ENCODE measurements at places on chromosomes 12 and 14.

GRCh38 chr14:23555533-23555881 lies 564 bp upstream of the THTPA start:
- no peak for DNase-seq

GRCh38 chr12:9118158-9118557 lies 2.4 kb upstream of the A2M start:
- no peak for DNase-seq

DNA sequence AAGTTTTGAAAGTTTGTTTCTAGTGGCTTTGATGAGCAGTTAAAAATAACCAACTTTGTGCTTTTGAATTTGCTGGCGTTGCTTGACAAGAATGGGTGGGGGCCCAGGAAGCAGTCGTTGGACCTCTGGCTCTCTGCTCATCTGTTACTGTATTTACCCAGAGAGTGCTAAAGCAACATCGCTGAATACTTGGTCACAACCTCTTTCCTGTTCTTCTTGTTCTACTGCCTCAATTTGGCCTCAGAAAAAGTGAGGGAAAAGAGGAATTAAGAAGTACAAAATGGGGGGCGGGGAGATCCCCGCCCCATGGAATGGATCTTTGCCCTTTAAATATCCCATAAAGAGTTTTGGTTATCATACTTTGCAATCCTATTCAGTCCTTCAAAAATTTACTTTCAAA lies 221.5 kb upstream of the G2E3 start:
- DNase-seq = no peak

DNA sequence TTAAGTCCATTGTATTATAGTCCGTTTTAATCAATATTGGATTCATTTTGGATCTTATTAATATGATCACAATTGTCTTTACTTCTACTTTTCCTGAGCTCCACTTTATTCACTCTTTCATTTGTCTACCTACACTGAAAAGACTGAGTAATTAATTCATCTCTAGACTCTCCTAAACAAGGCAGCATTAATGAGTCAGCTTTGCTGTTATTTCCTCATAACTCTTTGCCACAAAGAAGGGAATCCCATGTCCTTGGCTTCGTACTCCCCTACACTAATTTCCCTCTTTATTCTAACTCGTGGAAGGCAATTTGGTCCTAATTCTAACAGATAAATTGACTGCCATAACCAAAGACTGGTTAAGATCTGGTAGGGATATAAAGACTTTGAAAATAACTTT lies 91.9 kb downstream of the ARMH4 start:
- DNase-seq = no peak

DNA sequence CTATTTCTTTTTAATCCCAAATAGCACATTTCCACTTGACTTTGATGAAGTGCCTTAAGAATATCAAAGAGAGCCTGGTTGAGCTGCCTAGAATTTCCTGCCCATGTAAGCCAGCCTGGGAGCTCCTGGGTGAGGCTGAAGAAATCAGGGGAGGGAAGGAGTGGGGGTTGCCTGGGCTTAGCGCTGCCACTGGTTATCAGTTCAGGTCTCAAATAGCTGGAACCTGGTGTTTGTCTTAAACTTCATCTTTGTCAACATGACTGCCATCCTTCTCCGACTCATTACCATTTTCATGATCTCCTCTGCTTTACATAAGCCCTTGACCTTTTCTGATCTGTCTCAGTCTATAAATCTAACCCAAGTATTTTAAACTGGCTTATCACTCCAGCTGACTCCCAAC lies 151.5 kb downstream of the TTC8 start:
- DNase-seq = no peak

GRCh38 chr12:57983146-57983857 lies 41.9 kb downstream of the ATP23 start:
- DNase-seq = no peak

GRCh38 chr12:7970475-7971252 lies 34.7 kb upstream of the SLC2A3 start:
- DNase-seq = peak; percentile 92

DNA sequence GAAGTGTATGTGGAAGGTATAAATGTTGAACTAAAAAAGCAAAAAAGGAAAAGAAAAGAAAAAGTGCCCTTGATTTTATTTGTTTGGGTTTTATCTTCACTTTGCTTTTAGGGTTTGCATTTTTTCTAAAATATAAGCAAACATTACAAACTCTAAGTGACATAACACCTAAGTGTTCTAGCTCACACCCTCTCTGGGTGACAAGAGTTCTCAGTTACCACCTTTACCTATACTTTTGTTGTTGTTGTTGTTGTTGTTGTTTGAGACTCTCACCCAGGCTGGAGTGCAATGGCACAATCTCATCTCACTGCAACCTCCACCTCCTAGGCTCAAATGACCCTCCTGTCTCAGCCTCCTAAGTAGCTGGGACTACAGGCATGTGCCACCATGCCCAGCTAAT lies 13.0 kb downstream of the KLRG1 start:
- no peak for DNase-seq

- DNase-seq = no peak
Observed at GRCh38 chr12:54351341-54351740, 12.9 kb downstream of the GPR84 start.

GRCh38 chr14:101132051-101132571 lies 228.6 kb upstream of the RTL1 start:
- no peak for DNase-seq

DNA sequence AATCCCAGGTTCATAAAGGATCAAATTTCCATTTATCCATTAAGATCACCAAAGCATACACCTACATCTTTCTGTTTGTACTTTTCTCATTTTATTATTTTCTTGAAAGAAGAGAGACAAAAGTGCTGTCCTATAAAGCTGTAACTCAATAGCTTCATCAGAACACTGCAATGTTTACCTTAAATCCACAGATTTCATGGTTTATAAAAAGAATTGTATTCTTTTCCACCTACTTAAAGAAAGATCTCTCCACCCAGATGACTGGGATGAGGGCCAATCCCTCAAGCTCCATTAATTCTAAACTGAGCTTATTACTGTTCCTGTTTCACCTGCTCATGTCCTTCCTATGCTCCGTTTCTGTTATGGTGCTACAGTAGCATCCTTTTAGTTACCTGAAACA lies 470.6 kb downstream of the BCAT1 start:
- DNase-seq = no peak

DNA sequence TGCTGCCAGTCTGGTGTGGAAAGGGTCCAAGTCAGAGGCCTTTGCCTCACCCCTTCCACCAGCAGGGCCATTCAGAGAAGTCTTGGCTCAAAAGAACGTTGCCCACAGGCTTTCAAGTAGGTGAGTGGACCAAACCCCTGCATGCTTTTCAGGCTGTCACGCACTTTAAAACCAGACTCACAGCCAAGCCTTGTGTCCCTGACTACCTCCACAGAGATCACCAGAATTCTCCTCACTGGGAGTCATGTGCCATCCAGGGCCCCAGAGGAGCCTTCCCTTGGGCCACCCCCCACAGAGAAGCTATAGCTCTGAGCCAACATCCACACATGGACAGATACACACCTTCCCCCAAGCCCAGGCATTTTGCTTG lies 283.1 kb downstream of the DPF3 start:
- no peak for DNase-seq

GRCh38 chr14:60250257-60251035 lies 1.4 kb downstream of the PPM1A start:
- peak; percentile 11 for DNase-seq

GRCh38 chr14:33847066-33847465 lies 103.8 kb downstream of the EGLN3 start:
- no peak for DNase-seq

DNA sequence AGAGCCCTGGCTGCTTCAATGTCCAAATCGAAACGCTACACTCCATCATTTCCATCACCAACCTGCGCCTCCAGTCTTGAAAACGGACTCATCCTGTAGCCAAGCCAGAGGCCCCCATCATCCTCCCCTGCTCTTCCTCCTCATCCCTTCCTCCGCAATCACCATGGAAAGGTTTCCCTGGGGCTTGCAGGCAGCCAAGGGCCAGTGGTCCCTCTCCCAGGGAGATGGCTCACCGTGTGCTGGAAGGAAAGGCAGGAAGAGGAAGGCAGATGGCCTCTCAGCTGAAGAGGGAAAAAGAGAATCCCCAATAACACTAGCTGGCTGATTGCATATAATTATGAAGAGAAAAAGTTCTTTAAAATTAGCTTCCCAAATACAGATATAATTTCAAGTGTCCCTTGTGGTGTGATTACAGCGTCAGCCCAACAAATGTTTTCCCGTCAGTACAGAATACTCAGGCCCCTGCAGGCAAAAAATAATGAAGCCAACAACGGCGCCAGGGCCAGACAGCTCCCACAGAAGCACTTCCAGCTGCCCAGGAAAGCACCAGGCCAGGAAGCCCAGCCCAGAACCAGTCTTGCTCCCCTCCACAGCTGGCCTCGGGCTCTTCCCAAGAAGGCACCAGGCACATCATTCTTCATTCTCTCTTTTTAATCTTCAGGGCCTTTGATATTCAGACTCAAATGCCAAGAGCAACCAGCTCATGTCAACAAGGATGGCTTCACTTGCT lies 24.7 kb downstream of the ITPK1 start:
- DNase-seq = no peak

- peak; percentile 53 for DNase-seq
Observed at GRCh38 chr12:94100990-94101737, 47.2 kb upstream of the PLXNC1 start.

DNA sequence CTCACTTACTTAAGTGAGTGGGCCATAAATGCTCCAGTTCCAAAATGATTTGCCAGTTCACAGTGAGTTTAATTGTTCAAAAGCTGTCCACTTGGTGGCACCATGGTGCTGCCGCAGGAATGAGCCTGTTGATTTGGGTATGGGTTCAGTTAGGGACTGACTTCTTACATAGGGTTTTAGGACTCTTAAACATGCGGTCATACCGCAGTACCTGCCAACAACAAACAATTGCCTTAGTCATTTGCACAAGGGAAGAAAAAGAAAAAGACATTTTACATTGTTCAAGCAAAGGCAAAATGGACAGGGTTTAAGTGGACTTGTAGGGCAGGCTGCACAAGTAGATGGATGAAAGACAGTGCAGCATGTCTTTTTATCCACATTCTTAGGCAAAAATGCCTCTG lies 80.0 kb upstream of the DBX2 start:
- peak; percentile 32 for DNase-seq

DNA sequence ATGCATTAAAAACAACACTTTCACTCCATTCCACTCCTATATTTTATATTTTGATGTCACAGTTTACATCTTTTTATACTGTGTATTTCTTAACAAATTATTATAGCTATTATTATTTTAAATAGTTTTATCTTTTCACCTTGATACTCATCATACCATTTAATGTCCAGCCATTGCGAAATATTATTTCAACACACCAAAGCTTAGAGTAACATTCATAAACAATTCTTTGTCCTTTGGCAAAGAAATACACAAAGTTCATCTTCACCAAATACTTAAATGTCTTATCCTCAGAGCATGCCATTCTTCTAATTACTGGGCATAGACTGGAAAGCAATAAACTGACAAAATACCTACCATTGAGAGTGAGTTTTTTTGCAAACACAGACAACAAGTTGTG lies 1963.4 kb upstream of the FLRT2 start:
- DNase-seq = no peak

DNA sequence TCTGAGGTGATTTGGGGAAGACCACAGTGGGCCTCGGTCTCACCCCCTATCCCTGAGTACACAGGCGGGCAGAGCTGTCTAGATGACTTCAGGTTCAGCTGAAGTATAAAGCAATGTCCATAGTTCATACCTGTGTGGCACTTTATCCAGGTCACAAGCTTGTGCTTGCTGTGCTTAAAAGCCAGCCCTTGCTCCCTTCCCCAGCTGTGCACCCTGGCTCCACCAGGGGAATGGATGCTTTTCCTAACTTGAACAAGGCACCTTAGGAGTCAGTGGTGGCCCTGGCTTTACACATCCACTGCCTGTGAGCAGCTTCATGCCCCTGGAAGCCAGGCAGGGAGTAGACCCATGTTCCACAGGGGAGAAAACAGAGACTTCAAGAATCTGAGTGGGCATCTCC lies 5.5 kb downstream of the CARMIL3 start:
- DNase-seq = no peak

- DNase-seq = no peak
Observed at GRCh38 chr12:123267991-123268843, 3.4 kb downstream of the CDK2AP1 start.

- no peak for DNase-seq
Observed at GRCh38 chr12:126557659-126558058, 1492.4 kb downstream of the AACS start.

DNA sequence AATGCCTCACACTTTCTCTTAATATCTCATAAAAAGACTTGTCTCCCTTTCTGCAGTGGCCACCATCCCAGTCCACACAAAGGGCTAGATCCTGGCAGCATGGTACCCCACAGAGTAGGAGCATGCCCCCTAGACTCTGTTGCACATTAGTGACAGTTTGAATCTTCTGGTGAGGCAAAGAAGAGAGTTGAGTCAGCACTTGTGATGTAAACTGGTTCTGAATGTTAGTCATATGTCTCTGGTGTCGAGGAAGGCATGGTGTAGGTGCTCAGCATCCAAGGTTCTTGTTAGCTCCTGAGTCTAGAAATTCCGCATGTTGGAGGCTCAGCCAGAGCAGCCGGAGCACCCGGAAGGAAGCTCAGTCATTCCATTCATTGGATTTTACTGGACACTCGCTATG lies 9.8 kb downstream of the TTC9 start:
- DNase-seq = no peak

- DNase-seq = no peak
Observed at GRCh38 chr12:122454250-122454721, 31.8 kb upstream of the CLIP1 start.
